ENCODE measurements at places on chromosomes 1 and 21.

DNA sequence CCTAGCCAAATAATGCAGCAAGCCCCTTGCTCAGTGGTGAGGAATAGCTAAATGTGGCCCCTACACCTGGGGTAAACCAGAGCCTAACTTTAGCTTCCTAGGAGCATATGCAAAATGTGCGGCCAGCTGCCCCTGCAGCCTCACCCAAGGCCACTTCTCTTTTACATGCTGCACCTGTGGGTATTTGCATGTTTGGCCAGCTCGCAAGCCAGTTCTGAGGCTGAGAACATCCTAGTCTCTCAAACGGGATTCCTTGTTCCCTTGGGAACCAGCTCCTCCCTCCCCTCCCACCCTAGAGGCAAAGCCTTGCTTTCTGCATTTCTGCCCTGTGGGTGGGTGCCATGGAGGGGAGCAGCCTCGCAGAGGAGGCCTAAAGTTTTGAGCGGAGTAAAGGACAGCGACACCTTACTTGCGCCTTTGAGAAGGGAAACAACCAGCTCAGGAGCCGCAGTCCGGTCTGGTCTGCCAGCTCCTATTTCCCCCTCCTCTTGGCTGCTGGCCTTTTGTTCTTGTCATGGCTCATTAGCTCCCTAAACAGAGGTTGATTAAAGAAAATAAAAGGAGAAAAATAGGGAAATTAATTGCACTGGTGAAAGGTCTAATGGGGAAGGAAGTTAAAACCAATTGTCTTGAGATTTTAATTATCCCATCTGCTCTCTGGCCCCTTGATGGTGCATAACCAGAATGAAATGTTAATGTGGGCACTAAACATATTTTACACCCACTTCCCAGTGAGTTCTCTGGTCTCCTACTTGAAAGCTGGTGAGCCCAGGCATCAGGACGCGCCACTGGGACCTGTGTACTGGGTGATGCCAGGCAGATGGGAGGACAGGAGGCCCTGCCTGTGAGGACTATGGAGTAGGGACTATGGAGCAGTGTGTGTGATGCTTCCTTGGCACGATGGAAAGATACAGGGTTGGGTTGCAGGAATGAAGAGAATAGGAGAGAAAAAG is 68.7 kb downstream of the TEX35 start:
- peak; percentile 52 for DNase-seq

DNA sequence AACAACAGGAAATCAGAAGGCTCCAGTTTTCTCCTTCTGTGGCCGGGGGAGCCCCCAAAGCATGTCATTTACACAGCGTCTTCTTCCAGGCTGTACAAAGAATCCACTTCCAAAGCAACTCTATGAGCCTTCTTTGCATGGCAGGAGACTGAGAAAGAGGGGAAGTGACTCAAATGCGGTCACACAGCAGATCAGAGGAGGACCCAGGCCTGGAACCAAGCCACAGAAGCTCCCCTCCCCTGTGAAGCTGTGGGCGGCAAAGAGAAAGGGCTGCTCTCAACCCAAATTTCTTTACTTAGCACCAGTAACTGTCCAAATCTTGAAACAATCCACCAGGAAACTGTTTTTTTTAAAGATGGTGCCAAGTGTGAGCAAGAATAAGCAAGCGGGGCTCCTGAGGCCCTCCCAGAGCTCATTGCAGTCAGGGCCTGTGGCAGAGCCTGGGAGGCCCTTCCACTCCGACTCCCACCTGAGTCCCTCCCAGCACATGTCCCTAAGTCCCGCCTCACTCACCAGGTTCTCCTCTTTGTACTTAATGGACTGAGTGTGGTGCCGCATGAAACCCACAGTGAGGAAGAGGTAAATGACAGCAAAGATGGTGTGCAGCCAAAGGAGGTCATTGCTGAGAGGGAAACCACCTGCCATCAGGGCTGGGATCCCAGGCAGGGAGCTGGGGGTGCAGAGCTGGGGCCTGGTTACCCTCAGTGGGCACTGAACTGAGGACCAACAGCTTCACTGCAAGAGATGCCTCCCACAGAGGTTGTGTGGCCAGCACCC is 15.9 kb downstream of the TMEM63A start:
- DNase-seq: no peak

- no peak for DNase-seq
Measured at GRCh38 chr1:29849991-29850757, 613.9 kb downstream of the PTPRU start.

GRCh38 chr1:219945795-219946194 is 17.4 kb upstream of the SLC30A10 start:
- DNase-seq: no peak

DNA sequence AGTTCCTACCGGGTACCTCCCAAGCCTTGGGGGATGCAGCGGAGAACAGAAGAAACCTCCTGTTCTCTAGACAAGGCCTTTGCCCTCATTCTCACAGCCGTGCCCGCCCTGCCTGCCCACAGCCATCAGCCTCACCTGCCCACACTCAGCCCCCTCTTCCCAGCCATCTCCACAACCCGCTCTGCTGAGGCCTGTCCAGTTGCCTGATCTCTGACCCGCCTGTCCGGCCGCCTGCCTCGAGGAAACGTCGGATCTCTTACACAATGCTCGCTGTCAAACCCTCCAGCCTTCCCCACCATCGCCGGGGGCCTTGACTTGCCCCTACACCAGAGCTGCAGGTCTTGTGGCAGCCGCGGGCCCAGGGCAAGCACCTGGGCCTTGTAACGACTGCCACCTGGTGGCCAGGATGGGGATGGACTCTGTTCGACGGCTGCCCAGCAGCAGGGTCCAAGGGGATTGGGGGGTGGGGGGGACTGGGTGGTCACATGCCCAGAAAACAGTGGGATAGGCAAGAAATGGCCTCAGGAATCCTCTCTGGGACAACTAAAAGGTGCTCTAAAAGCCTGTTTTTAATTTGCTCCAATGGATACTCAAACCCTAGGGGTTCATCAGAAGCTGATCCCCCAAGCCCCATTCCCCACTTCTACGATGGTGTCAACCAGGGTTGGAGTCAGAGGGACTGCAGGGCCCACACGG is 31.0 kb downstream of the SLC45A1 start:
- no peak for DNase-seq

- DNase-seq: no peak
Measured at GRCh38 chr1:225903623-225904022, 14.7 kb upstream of the LEFTY1 start.

DNA sequence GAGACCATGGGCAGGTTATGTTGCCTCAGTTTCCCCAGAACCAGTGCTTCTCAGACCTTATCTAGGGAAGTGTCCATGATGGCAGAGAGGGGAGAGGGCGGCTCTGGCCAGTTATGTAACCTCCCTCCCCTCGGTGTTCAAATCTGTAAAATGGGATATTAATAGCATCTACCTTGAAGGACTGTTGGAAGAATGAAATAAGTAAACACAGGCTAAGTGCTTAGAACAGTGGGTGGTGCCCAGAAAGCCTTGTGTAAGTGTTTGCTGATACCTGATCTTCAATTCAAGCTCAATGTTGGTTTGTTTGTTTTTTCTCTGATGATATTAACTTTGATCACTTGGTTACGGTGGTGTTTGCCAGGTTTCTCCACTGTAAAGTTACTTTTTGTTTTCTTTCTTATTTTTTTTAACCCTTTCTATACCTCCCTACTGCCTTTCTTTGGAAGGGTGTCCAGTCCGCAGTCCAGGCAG is 34.9 kb downstream of the EPHA2 start:
- DNase-seq: peak; percentile 23

GRCh38 chr1:147509786-147510395 is 31.4 kb upstream of the BCL9 start:
- DNase-seq: no peak

- DNase-seq: no peak
Measured at GRCh38 chr1:70864302-70864701, 183.3 kb downstream of the PTGER3 start.

GRCh38 chr21:43911015-43911934 is 46.3 kb downstream of the AGPAT3 start:
- no peak for DNase-seq

DNA sequence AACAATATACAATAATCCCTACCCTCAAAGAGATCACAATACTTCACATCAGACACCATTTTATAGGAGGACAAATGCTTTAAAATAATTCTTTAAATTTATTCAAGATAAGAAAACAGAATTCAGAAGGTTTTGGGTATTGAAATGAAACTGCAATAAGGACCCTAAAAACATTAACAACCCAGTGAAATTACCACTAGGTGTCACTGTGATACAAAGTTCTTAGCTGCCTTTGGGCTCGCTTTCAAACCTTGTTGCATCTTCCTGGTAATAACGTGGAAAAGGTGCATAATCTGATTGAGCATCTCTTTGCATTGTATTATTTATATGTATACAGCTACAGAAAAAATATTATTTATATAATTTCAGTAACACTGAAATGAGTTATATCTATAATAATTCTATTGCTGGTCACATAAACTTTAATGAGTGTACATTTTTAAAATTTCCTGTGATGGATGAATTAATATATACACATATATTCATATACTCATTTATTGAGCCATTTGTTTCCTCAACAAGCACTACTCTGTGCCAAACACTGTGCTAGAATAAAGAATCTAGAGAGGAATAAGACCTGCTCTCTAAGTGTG is 185.2 kb downstream of the FAF1 start:
- DNase-seq: peak; percentile 79

DNA sequence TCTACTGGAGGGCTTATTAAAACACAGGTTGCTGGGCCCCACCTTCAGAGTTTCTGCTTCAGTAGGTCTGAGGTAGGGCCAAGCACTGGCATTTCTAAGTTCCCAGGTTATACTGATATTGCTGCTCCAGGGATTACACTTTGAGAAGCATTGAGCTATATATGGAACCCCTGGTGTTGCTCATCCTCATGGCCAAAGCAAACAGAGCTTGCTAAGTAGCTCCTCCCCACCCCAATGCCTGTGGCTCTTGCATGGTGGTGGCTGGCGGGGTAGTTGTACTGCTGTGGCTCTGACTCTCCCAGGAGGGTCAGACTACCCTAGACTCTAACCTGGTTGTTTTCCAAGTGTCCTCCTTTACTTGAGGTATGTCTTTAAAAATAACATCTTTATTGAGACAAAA is 143.6 kb downstream of the SPATA46 start:
- DNase-seq: no peak

- no peak for DNase-seq
Measured at GRCh38 chr1:56824271-56824670, 5.1 kb upstream of the FYB2 start.

DNA sequence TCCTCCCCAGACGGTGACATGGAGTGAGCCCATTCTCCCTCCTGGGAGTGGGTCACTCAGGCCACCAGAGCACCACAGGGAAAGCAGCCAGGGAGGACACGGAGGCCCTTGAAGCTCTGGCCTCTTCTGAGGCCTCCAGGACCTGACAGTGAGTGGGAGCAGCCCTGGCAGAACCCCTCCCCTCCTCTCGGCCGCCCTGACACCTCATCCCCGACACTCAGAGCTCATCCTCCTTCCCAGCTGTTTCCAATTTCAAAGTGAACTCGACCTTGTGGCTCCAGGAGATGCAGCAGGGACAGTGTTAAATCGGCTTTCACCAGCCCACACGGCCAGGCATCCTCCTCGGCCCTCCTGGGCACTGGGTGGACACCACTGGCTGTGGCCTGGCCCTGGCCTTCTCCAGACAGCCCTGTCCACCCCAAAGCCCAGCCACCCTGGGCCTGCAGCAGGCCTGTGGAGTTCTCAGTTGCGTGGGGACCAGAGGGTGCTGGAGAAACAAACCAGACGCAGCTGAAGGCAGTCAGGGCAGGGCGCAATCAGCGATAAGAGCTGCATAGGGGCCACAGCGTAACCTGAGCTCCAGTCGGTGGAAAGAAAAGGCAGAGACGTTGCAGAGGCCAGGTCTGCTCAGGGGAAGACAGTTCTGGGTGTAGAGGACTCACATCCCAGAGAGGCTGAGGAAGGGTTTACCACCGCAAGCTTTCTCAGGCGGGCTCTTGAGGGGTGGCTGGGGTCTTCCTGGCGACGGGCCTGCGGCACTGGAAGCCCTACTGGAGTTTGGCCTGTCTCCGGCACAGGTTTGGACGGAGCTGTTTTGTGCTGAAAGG is 27.1 kb downstream of the FTCD start:
- DNase-seq: no peak

- DNase-seq: peak; percentile 81
Measured at GRCh38 chr1:32981003-32981901, 16.6 kb upstream of the RNF19B start.

DNA sequence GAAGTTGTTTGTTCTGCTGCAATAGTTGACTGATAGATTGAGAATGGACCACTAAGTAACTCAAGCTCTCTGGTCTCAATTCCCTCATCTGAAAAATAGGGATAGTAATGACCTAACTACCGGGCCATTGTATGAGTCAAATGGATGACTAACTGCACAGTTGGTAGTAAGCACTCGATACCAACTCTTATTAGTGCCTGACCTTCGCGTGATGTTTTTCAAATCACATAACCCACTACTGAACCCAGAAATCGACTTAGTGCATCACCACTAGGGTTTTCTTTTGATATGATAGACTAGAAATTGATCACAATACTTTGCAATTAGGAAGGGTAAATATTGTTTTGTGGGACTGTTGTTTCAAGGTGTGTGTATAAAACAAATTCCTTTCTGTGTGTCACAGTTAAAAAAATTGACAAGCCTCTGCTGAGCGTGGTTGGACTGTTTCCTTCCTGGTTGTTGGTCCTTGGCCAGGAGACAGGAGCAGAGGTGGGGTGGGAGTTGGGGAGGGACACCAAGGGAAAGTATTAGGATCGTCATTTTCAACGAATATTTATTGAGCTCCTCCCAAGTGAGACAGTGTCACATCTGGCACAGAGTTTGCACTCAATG is 54.0 kb upstream of the LRP8 start:
- no peak for DNase-seq

- no peak for DNase-seq
Measured at GRCh38 chr1:38370716-38371504, 324.3 kb upstream of the POU3F1 start.

- DNase-seq: no peak
Measured at GRCh38 chr1:184610876-184611595, 143.6 kb downstream of the EDEM3 start.

GRCh38 chr1:1567891-1568291 is 6.8 kb downstream of the SSU72 start:
- no peak for DNase-seq

- no peak for DNase-seq
Measured at GRCh38 chr1:220838578-220838977, 40.7 kb upstream of the HLX start.

DNA sequence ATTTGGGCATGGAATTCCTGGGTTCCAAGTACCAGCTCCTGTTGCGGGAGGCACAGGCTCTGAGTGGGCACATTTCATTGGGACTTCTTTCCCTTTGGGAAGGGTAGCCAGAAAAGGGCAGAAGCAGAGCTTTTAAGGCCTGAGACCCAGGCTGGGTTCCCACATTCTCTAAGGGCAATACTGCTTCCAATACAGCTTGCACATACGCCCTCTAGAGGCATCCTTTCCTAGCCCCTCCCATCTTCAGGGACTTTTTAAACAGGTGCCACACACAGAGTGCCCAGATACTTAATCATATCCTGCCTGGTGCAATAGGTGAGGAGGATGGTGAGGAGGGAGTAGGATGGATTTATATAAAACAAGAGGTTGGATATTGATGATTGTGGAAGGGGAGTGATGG is 5.7 kb downstream of the GPR88 start:
- DNase-seq: no peak

GRCh38 chr21:45040157-45040711 is 34.1 kb upstream of the ADARB1 start:
- no peak for DNase-seq

- DNase-seq: no peak
Measured at GRCh38 chr1:107293901-107294613, 153.2 kb downstream of the NTNG1 start.

Measured in NCI-H774 (cell line).